ENCODE measurements at places on chromosomes 4 and X.

DNA sequence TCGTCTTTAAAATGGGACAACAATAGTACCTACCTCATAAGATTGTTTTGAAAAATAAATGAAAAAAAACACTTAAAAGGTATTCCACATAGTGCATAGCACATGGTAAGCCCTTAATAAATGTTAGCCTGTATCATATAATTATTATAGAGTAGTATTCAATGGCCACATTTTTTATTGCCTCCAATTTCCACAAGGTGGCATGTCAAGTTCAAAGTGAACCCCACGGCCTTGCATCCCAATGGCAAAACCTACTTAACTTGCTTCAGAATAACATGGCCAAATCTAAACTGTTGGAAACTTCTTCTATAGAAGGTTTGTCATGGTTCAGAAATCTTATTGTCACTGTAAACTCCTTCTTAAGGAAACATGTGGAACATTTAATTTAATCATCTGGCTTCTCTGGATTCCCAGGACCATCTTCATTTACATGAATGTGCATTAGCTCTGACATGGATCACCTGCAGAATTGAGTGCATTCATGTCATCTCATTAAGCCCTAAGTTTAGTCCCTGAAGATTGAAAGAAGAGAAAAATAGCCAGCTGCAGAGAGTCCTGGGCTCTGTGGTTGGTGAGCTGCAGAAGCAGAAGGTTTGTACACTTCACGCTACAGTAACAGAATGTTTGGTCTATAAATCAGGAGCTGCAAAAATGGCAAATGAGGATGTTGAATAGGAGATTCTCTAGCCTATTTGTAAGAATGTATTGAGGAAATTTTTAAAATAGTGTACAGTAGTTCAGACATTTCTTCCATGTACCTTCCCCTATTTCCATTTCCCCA, 61.0 kb downstream of the ANXA3 start:
- peak; percentile 63 for ATAC-seq

GRCh38 chr4:78949735-78950134, 10.5 kb upstream of the PAQR3 start:
- no peak for ATAC-seq

DNA sequence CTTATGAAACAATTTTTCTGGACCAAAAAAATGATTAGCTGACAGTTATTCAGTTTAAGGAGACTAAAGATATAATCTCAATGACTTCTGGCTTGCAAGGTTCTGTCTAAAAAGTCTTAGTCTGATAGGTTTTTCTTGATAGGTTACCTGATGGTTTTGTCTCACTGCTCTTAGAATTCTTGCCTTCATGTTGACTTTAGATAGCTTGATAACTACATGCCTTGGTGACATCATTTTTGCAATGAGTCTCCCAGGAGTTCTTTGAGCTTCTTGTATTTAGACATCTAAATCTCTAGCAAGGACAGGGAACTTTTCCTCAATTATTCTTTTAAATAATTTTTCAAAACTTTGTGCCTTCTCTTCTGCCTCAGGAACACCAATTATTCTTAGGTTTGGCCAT, 1965.3 kb downstream of the ARAP2 start:
- no peak for ATAC-seq

- no peak for ATAC-seq
Measured at GRCh38 chrX:116384406-116384954, 51.9 kb upstream of the SLC6A14 start.

DNA sequence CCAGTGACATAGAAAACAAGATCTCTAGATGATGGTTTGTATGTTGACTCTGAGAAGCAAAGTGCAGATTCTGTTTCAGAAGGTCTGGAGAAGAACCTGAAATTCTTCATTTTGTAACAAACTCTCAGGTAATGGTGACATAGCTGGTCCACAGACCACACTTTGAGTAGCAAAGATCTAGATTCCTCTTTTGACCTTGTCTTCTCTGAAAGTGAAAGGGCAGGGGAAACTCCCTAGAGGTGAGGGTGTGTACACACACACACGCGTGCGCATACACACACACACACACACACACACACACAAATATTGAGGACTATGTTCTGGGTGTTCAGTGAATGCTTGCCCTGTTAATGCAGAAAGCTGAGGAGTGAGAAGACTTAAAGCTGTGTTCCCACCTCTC, 110.1 kb downstream of the NHSL2 start:
- no peak for ATAC-seq

GRCh38 chr4:56649445-56650261, 31.4 kb downstream of the HOPX start:
- no peak for ATAC-seq

DNA sequence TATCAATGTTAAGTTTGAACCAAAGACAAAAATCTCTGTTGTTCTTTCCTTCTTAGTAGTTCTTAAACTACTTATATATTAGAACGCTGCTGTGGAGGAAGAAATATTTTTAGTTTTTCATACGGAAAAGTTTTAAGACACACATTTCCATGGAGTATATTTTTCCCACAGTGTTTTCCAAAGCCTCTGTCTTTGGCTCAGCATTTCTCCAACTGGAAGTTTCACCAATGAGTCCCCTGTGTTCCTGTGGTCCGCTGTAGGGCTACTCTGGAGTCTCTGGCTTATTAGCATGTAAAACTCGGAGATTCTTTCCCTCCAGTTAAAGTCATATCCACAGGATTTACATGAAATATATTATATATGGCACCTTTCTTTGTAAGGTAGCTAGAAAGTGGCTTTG, 249.0 kb downstream of the CBR4 start:
- no peak for ATAC-seq

DNA sequence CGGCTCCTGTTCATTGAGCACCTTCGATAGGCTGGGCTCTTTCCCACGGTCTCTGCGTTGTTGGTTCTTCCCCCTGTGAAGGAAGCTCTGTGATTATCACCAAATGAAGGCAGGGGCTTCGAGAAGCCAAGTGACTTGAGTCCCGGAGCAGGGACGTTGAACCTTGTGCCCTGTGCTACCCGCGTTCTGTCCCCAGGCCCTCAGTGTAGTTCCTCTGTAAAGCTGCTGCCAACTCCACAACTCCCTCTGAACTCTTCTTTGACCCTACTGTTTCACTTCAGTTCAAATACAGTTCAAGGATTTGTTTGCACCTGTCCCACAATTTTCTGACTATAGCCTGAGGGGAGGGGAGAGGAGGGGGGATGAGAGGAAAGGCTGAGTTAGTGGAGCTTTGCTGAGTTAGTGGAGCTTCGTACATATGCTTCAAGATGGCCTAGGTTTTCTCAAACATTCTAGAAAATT, 635 bp upstream of the PHF8 start:
- peak; percentile 2 for ATAC-seq

- ATAC-seq: no peak
Measured at GRCh38 chr4:130419211-130419975, 1323.4 kb downstream of the C4orf33 start.

DNA sequence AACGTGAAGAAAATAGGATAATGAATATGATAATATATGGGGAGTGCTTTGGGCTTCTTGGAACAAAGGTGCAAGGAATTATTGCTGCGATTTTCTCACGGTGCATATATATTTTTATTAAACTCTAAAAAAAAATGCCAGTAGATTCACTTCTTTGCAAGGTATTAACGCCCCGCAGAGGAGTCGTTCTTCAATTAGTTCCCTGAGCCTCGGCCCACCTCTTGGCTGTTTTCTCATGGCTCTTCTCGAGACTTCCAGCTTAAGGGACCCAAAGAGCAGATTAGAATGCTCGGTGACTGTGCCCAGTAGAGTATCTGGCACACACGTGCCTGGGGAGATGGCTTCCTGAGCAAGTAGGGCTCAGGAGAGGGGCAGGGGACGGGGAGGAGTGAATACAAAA, 367.4 kb downstream of the MID1IP1 start:
- no peak for ATAC-seq

Measured in esophagus mucosa (tissue), 1 donor.